Esophagus squamous epithelium (tissue), 5 donors: ENCODE measurements at places on chromosomes 3 and 15. TPM values are rescaled to one million over a fixed set of nuclear protein-coding genes. Genes with fewer than 3 reads are reported as not detected.

Gene ITPR1
- 68.7 TPM for total RNA-seq

Gene PLSCR5
- total RNA-seq, result not detected

Gene GRAMD2A
- 1.5 TPM for total RNA-seq

DNA sequence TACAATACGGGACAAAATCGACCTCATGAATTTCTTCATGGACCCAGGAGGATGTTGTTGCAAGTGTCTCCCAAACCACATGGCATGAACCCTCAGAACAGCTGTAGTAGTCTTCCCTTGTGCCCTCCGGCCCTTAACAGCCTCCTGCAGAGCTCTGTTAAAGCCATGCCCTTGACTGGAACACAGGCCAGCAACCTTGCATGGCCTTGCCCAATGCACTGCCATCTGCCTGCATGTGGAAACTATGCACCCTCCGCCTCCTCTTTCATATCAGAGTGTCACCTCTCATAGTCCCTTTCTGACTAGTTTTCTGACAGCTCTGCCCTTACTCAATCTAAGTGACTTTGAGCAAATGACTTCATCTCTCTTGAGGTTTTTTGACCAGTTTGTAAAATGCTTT, 39.4 kb upstream of the TRIM71 start:
- H3K4me3 ChIP-seq, result no peak overlapping the region
- no peak overlapping the region for H3K27ac ChIP-seq
- no peaks in the 10 kb centered on the region for H3K27me3 ChIP-seq
- peaks cover 15% of the 10 kb centered on the region for H3K4me1 ChIP-seq
- H3K36me3 ChIP-seq, result no peaks in the 10 kb centered on the region

DNA sequence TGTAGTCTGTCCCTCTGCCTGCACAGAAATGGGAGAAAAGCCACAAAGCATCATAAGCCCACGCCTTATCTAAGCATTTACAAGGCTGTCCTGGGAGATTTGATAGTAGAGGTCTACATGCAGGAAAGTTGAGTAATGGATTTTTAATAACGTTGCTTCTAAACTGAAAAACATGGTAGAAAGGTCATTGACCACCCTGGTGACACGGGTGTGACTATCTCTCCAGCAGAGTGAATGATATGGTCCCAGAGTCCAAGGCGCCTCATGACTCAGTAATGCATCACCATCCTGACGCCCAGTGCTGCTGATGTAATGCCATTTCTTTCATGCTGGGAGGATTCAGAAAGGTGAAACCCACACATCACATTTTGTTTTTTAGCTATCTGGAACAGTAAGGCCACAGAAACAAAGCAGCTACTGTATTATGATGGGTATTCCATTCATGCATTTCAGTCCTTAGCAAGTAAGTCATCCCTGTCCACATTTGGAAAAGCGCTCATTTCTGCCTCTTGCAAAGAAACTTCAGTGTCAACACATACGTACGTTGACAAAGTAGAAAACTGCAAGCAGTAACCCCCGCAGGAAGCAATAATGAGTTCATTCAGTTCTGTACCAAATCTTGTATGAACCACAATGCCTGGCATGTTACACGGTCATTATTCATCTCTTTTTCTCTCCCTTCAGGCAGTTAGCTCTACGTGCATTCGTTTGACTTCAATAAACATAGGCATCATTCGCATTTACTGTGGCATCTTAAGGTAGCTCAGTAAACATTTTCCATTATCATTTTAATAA, 483.5 kb downstream of the GABRG3 start:
- no peaks in the 10 kb centered on the region for H3K36me3 ChIP-seq
- H3K27me3 ChIP-seq, result no peaks in the 10 kb centered on the region
- peaks cover 4% of the 10 kb centered on the region for H3K4me1 ChIP-seq
- H3K4me3 ChIP-seq, result no peak overlapping the region

- H3K27me3 ChIP-seq, result no peaks in the 10 kb centered on the region
- H3K36me3 ChIP-seq, result no peaks in the 10 kb centered on the region
- H3K27ac ChIP-seq, result no peak overlapping the region
- H3K4me1 ChIP-seq, result peaks cover 48% of the 10 kb centered on the region
These were observed 125.6 kb upstream of the RASGRP1 start for GRCh38 chr15:38690216-38690615.

- H3K4me3 ChIP-seq, result no peak overlapping the region
- H3K27ac ChIP-seq, result no peak overlapping the region
- no peaks in the 10 kb centered on the region for H3K4me1 ChIP-seq
- DNase-seq, result no peak
- no peaks in the 10 kb centered on the region for H3K27me3 ChIP-seq
These were observed 917.5 kb downstream of the FHIT start for GRCh38 chr3:60333710-60334109.

DNA sequence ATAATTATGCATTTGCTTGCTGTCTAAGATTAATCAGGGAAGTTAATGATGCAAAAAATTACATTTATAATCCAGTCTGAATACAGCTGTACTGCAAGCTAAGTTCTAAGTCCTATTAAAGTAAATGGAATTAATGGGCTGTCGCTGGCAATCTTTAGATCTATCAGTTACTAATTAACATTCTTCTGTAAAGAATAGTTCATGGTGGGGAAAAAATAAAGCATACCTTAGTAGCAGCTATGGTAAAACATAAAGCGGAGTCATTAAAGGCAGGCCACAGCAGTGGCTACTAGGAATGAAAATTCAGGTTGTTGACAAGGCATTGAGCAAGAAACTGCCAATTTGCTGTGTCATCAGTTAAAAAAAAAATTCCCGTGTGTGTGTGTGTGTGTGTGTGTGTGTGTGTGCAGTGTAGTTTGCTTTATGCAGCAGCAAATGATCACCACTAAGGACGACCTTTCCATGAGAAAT, 129.8 kb downstream of the ZNF385D start:
- no peaks in the 10 kb centered on the region for H3K36me3 ChIP-seq
- no peaks in the 10 kb centered on the region for H3K27me3 ChIP-seq

DNA sequence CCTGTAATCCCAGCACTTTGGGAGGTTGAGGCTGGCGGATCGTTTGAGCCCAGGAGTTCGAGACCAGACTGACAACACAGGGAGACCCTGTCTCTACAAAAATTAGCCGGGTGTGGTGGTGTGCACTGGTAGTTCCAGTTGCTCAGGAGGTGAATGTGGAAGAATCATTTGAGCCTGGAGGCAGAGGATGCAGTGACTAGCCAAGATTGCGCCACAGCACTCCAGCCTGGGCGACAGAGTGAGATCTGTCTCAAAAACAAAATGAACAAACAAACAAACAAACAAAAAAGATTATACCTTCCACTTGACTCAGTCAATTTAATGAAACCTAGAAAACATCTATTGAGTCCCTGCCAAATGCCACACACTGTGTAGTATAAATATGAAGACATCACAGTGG, 30.5 kb upstream of the PHLDB2 start:
- H3K4me1 ChIP-seq, result no peaks in the 10 kb centered on the region
- H3K27ac ChIP-seq, result no peak overlapping the region
- DNase-seq, result no peak
- no peaks in the 10 kb centered on the region for H3K36me3 ChIP-seq
- no peak overlapping the region for H3K4me3 ChIP-seq

DNA sequence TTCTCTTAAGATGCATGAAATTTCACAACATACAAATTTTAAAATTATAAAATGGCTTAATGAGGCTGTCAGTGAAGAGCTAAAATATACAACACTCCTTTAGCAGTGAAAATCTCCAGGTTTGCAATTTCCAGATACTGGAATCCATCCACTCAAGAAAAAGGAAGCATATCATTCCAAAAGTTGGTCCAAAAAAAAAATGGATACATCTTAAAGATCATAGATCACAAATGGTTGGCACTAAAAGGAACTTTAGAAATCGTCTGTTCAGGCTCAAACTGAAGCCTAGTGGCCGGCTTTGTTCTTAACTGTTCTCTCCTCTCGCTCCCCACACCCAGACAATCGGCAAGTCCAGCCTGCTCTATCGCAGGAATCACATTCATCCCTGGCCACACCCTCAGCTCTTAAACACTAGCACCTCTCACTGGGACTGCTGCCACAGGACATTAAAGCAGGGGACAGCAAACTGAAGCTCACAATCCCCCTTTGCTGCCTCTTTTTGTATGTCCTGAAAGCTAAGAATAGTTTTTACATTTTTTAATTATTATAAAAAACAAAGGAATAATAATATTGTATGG, 130.3 kb upstream of the CDIN1 start:
- DNase-seq, result no peak
- H3K27me3 ChIP-seq, result no peaks in the 10 kb centered on the region
- no peak overlapping the region for H3K4me3 ChIP-seq
- H3K36me3 ChIP-seq, result no peaks in the 10 kb centered on the region

GRCh38 chr3:113276751-113277080, 65.4 kb downstream of the BOC start:
- H3K27ac ChIP-seq, result peak overlapping the region; percentile 78
- no peaks in the 10 kb centered on the region for H3K27me3 ChIP-seq
- no peak for DNase-seq
- peaks cover 8% of the 10 kb centered on the region for H3K4me1 ChIP-seq
- H3K4me3 ChIP-seq, result peak overlapping the region; percentile 27
- peaks cover 13% of the 10 kb centered on the region for H3K36me3 ChIP-seq
